Vagina (tissue), 2 donors: ENCODE measurements at places on chromosomes 6 and 20. TPM values are rescaled to one million over a fixed set of nuclear protein-coding genes. Genes with fewer than 3 reads are reported as not detected.

Gene GMPR
- total RNA-seq, result 2.0 TPM

DNA sequence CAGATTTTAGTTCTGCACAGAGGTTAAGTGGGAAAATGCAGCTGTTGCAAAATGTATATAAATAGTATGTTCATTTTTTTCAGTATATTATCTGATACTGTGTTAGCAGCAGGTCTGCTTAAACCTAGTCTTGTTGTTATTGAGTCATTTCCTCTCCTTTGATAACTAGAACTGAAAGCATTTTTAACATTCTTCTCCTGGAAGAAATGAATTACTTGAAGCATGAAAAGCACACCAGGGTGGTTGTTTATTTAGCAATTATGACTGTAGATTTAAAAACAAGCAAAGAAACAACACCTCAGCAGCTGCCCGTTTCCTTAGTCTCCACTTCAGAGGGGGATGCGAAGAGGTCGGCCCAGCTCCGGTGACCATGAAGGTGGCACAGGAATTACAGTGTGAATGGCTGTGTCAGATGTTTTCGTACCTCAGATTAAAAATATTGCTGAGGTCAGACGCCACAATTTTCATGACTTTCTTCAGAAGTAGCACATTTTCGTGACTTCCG is 53.5 kb downstream of the GOPC start:
- H3K27me3 ChIP-seq, result no peaks in the 10 kb centered on the region
- no peak for DNase-seq
- no peak overlapping the region for H3K27ac ChIP-seq
- no peaks in the 10 kb centered on the region for H3K36me3 ChIP-seq
- H3K4me3 ChIP-seq, result no peak overlapping the region

DNA sequence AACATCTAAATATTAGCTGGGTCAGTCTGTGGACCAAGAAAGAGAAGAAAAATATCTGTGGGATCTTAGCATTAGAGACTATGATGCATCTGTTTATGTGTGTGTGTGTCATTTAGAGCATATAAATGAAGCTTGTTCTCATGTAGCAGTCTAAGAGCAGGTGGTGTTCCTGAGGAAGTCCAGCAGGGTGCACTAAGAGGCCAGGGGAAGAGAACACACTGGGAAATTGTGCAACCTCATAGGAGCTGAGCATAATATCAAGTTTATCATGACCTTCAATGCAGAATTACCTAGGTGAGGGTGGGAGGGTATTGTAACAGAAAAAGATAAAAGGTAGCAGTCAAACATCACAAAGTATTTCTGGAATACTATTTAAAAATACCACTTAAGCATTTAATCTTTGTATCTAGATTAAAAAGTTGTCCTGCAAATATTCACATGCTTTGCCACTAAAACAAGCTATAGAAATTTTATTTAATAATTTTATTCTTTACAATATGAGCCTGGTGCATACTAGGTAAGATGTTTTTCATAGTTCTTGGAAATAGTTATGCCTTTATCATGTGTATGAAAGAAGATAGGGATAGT is 80.5 kb downstream of the SMPDL3A start:
- DNase-seq, result no peak
- H3K27ac ChIP-seq, result no peak overlapping the region
- H3K4me3 ChIP-seq, result no peak overlapping the region
- no peaks in the 10 kb centered on the region for H3K36me3 ChIP-seq

DNA sequence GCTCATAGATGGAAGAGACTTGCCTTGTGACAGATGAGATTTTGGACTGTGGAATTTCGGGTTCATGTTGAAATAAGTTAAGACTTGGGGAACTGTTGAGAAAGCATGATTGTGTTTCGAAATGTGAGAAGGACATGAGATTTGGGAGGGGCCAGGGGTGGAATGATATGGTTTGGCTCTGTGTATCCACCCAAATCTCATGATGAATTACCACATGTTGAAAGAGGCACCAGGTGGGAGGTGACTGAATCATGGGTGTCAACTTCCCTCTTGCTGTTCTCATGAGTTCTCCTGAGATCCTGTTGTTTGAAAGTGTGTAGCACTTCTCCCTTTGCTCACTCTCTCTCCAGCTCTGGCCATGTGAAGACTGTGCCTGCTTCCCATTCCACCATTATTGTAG is 17.9 kb downstream of the AHI1 start:
- no peak overlapping the region for H3K27ac ChIP-seq
- H3K4me3 ChIP-seq, result no peak overlapping the region
- H3K4me1 ChIP-seq, result no peaks in the 10 kb centered on the region
- H3K36me3 ChIP-seq, result peaks cover 50% of the 10 kb centered on the region

Gene TRERF1
- 20.6 TPM for total RNA-seq

Gene RAET1E
- total RNA-seq, result 27.5 TPM

DNA sequence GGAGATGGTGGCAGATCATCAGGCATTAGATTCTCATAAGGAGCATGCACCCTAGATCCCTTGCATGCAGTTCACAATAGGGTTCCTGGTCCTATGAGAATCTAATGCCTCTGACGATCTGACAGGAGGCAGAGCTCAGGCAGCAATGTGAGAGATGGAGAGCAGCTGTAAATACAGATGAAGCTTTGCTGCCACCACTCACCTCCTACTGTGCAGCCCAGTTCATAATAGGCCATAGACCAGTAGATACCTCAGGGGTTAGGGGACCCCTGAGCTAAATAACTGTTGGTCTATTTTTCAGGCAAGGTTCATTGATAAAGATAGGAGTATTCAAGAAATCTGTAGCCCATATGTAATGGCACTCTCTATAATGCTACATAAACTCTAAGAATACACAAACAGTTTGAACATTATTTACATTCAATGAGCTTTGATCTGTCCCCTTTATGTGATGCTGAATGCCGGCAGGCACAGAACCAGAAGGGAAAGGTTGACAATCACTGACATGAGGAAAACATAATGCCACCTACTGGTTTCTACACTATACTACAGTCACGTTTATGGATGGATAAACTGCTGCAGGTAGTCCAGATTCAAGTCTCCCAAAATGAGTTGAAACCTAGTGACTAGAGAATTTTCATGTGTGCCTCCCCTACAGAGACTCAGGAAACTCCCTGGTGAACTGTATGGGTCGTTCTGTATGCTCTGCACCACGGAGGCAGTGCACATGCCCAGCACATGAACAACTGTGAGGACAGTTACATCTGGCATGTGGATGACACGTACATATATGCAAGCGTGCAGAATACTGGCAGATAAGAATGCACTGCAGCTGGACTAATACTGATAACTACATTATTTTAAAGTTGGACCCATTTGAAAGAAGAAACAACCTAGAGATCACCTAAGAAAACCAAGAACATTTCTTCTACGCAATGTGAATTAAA is 72.0 kb downstream of the DST start:
- no peaks in the 10 kb centered on the region for H3K27me3 ChIP-seq
- no peaks in the 10 kb centered on the region for H3K36me3 ChIP-seq
- H3K4me1 ChIP-seq, result no peaks in the 10 kb centered on the region
- no peak overlapping the region for H3K4me3 ChIP-seq

- DNase-seq, result no peak
- H3K27me3 ChIP-seq, result no peaks in the 10 kb centered on the region
- H3K36me3 ChIP-seq, result no peaks in the 10 kb centered on the region
- no peak overlapping the region for H3K27ac ChIP-seq
These were observed 24.3 kb downstream of the GTSF1L start for GRCh38 chr20:43702502-43702901.

- H3K4me1 ChIP-seq, result peaks cover 41% of the 10 kb centered on the region
- H3K4me3 ChIP-seq, result no peak overlapping the region
- no peak overlapping the region for H3K27ac ChIP-seq
- DNase-seq, result no peak
These were observed 86.3 kb downstream of the GMPR start for GRCh38 chr6:16324606-16325225.

DNA sequence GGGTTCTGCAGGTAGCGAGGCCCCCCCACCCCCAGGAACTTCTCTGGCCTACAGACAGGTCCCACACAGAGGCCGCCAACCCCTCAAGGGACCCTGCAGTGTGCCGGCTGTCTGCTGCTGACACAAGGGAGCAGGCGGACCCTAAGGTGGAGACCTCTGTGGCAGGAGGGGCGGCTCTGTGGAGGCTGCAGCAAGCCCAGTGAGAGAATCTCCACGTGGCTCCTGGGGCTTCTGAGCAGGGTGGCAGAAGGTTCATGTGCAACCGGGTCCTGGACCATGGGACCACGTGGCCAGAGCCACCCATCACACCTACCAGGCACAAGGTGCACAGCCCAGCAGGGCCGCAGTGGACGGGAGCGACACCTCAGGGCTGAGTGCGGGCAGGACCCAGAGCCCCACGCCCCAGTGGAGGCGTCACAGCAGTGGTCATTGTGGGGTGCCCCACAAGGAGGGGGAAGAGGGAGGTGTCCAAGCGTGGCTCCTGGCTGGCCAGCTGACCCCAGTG is 4.3 kb downstream of the ARFRP1 start:
- no peaks in the 10 kb centered on the region for H3K27me3 ChIP-seq
- peaks cover 21% of the 10 kb centered on the region for H3K36me3 ChIP-seq
- no peak for DNase-seq
- H3K4me3 ChIP-seq, result no peak overlapping the region
- H3K4me1 ChIP-seq, result peaks cover 30% of the 10 kb centered on the region

GRCh38 chr6:139944131-139944530 is 569.7 kb upstream of the CITED2 start:
- no peaks in the 10 kb centered on the region for H3K4me1 ChIP-seq
- H3K36me3 ChIP-seq, result no peaks in the 10 kb centered on the region
- H3K27ac ChIP-seq, result no peak overlapping the region
- H3K27me3 ChIP-seq, result no peaks in the 10 kb centered on the region

Gene ILRUN
- 48.4 TPM for total RNA-seq

GRCh38 chr6:112007805-112008204 is 46.1 kb upstream of the CCN6 start:
- H3K4me1 ChIP-seq, result peaks cover 23% of the 10 kb centered on the region
- no peaks in the 10 kb centered on the region for H3K27me3 ChIP-seq
- H3K27ac ChIP-seq, result peak overlapping the region; percentile 45
- no peaks in the 10 kb centered on the region for H3K36me3 ChIP-seq
- no peak for DNase-seq
